ENCODE measurements at places on chromosomes 12 and 14.

DNA sequence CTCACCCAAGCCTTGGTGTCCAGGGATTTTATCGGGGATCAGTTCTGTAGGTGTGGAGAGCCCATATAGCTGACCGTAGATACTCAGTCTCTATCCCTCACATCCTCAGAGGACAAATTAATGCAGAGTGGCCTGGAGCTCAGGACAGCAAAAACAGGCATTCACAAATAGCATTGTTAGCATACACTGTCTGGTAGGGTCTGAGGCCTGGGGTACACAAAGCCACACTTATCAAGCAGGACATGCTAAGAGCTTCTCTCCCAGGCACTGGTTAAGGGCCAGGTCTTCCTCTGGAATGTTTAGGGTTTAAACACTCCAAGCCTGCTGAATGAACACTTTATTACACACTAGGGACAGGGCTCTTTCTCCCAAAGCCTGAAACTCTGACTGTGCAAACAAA, 253.2 kb downstream of the NEDD1 start:
- DNase-seq = no peak

GRCh38 chr12:101747697-101748096, 8.4 kb upstream of the SYCP3 start:
- peak; percentile 68 for DNase-seq

GRCh38 chr14:35368583-35369392, 35.8 kb downstream of the NFKBIA start:
- DNase-seq = no peak

GRCh38 chr14:51862176-51862796, 1.9 kb downstream of the GNG2 start:
- DNase-seq = peak; percentile 41

- DNase-seq = no peak
These were observed 72.7 kb downstream of the ESR2 start for GRCh38 chr14:64221391-64222003.

DNA sequence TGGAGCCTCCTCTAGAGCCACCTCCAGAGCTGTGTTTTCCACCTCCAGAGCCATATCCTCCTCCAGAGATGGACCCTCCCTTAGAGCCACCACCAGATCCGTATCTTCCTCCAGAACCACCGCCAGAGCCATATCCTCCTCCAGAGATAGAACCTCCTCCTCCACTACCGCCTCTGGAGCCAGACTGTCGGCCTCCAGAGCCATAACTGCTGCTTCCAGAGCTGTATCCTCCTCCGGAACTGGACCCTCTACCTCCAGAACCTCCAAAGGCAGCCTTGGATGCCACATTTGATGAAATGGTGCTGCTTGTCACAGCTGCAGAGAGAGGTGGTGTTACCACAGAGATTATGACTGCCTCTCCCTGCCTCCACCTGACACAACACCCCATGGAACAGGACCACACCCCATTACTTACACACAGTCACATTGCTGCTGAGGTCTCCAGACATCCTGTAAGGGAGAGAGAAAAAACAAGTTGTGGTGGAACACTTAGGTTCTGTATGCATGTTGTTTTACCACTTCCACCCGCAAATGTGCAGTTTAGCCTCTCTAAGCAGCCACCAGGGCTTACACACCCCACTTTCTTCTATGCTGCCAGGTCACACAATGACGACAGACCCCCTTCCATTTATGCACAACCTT, 6.8 kb downstream of the KRT2 start:
- DNase-seq = no peak

GRCh38 chr12:5685935-5686334, 254.0 kb downstream of the NTF3 start:
- DNase-seq = no peak

- DNase-seq = no peak
These were observed 19.8 kb downstream of the ZBTB42 start for GRCh38 chr14:104820669-104821228.

GRCh38 chr12:22709292-22709691, 84.3 kb downstream of the ETNK1 start:
- DNase-seq = no peak

All from CD14-positive monocyte (primary cell).